ENCODE measurements at places on chromosomes 2 and 18.

- H3K27ac ChIP-seq: no peak overlapping the region
- no peak for DNase-seq
- H3K36me3 ChIP-seq: no peaks in the 10 kb centered on the region
- no peaks in the 10 kb centered on the region for H3K4me1 ChIP-seq
These were observed 310.2 kb upstream of the FIGN start for GRCh38 chr2:164046040-164046439.

DNA sequence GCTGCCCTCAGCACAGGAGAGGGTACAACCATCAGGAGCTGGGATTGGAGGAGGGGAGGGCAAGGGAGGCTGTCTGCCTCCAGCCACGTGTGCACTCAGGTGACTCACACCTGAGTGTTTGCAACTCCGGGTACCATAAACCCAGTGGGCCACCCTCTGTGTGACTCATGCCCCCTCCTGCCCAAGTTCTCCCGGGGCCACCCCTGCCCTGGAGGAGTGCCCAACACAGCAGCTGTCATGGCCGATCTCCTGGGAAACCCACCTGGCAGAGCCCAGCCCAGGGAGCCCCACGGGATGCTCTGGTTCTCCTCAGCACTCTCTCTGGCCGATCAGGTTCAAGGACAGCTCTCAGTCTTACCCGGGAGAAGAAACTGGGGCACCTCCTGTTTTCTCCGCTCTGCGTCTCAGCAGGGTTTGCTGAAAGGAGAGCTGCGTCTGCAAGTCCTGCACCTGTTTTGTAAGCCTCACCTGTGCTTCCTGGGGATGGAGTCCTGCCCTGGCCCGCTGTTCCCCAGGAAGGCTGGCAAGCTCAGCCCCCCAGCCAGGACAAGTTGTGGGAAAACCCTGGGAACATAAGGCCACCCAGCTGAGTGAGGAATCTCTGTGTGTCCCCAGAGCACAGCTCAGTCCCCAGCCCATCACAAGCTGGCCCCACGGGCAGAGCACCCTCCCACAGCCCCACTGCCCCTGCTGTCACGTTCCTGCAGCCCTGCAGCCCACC lies 44.0 kb upstream of the UBE2F start:
- H3K4me1 ChIP-seq: no peaks in the 10 kb centered on the region
- H3K27me3 ChIP-seq: no peaks in the 10 kb centered on the region
- H3K4me3 ChIP-seq: peak overlapping the region; percentile 16
- no peak for DNase-seq
- H3K36me3 ChIP-seq: no peaks in the 10 kb centered on the region

- no peak for DNase-seq
- no peaks in the 10 kb centered on the region for H3K36me3 ChIP-seq
- H3K4me3 ChIP-seq: no peak overlapping the region
- no peaks in the 10 kb centered on the region for H3K4me1 ChIP-seq
- H3K27me3 ChIP-seq: no peaks in the 10 kb centered on the region
- H3K27ac ChIP-seq: no peak overlapping the region
These were observed 130.5 kb upstream of the NOSTRIN start for GRCh38 chr2:168671932-168672331.

GRCh38 chr18:37330173-37330572 lies 235.4 kb downstream of the CELF4 start:
- no peaks in the 10 kb centered on the region for H3K36me3 ChIP-seq
- no peaks in the 10 kb centered on the region for H3K27me3 ChIP-seq
- H3K27ac ChIP-seq: no peak overlapping the region
- no peak for DNase-seq

DNA sequence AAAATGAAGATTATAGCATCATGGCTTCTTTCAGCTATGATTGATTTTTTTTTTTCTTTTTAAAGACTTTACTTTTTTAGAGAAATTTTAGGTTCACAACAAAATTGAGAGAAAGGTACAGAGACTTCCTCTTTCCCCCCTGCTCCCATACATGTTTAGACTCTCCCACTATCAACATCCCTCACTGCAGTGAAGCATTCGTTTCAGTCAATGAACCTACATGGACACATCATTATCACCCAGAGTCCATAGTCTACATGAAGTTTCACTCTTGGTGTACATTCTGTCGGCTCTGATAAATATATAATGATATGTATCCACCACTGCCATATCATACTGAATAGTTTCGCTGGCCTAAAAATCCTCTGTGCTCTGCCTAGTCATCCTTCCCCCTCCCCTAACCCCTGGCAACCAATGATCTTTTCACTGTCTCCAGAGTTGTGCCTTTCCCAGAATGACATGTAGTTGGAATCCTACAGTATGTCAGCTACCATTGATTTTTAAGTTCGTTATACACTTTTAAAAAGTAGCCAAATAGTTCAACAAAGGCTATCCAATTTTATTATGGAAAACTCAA lies 86.8 kb downstream of the GPD2 start:
- no peaks in the 10 kb centered on the region for H3K27me3 ChIP-seq
- no peak overlapping the region for H3K27ac ChIP-seq
- no peak overlapping the region for H3K4me3 ChIP-seq
- DNase-seq: no peak
- H3K4me1 ChIP-seq: no peaks in the 10 kb centered on the region

GRCh38 chr2:124698979-124699565 lies 674.0 kb downstream of the CNTNAP5 start:
- no peaks in the 10 kb centered on the region for H3K4me1 ChIP-seq
- no peaks in the 10 kb centered on the region for H3K27me3 ChIP-seq
- no peak overlapping the region for H3K4me3 ChIP-seq
- H3K36me3 ChIP-seq: no peaks in the 10 kb centered on the region
- H3K27ac ChIP-seq: no peak overlapping the region

GRCh38 chr18:75247611-75248421 lies 37.2 kb downstream of the TSHZ1 start:
- H3K36me3 ChIP-seq: no peaks in the 10 kb centered on the region
- H3K27ac ChIP-seq: no peak overlapping the region
- DNase-seq: no peak
- no peaks in the 10 kb centered on the region for H3K27me3 ChIP-seq
- no peak overlapping the region for H3K4me3 ChIP-seq
- H3K4me1 ChIP-seq: no peaks in the 10 kb centered on the region

DNA sequence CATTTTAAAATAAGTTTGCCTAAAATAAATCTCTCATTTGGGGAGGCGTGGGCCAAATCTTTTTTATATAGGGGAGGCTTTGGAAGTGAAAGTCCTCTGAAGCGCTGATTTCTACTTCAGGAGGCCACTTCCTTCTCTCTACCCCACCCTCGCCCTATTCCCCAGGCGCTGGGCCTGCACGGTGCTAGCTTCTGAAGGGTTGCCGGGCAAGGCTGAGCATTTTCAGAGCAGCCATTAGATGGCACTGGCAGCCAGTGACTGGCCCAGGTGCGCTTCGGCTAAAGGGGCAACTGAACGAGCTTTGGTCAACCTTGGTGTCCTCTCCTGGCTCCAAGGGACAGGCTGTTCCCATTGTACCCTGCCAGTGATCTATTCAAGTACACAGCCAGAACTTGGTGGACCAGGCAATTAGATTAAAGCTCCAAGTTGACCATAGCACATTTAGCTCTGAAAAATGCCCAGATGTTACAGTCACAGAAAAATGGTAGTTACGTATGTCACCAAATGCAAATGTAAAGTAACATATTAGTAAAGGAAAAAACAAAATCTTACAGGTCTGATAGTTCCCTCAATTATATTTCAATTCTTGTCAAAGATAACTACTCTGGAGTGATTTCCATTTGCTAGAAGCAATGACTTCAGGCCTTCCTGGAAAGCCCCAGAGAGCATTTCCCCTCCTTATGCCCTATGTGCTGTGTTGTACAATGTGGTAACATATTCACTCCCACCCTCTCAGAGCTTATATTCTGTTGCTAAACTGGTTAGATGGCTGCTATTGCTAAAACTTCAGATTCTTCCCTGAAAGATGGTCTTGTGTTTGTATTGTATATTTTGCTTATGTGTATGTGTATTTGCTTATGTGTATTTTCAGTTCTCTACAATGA lies 2.1 kb downstream of the POMC start:
- peaks cover 6% of the 10 kb centered on the region for H3K4me1 ChIP-seq
- peak; percentile 50 for DNase-seq
- no peak overlapping the region for H3K27ac ChIP-seq
- H3K36me3 ChIP-seq: no peaks in the 10 kb centered on the region

- H3K36me3 ChIP-seq: no peaks in the 10 kb centered on the region
- H3K4me3 ChIP-seq: no peak overlapping the region
- no peaks in the 10 kb centered on the region for H3K4me1 ChIP-seq
- no peak for DNase-seq
- H3K27me3 ChIP-seq: no peaks in the 10 kb centered on the region
- H3K27ac ChIP-seq: peak overlapping the region; percentile 18
These were observed 108.8 kb upstream of the ITGB6 start for GRCh38 chr2:160308915-160309314.

- H3K27ac ChIP-seq: no peak overlapping the region
- H3K4me3 ChIP-seq: no peak overlapping the region
- no peaks in the 10 kb centered on the region for H3K27me3 ChIP-seq
These were observed 422.8 kb downstream of the SETBP1 start for GRCh38 chr18:45103319-45104048.

- no peak overlapping the region for H3K4me3 ChIP-seq
- H3K36me3 ChIP-seq: peaks cover 1% of the 10 kb centered on the region
- H3K27ac ChIP-seq: no peak overlapping the region
- no peaks in the 10 kb centered on the region for H3K27me3 ChIP-seq
These were observed 202.1 kb downstream of the EIPR1 start for GRCh38 chr2:3175568-3175955.

- H3K36me3 ChIP-seq: no peaks in the 10 kb centered on the region
- peak overlapping the region; percentile 88 for H3K4me3 ChIP-seq
- no peak for DNase-seq
- H3K4me1 ChIP-seq: peaks cover 40% of the 10 kb centered on the region
- H3K27ac ChIP-seq: peak overlapping the region; percentile 98
These were observed 1.2 kb downstream of the MYL12A start for GRCh38 chr18:3248658-3249359.

DNA sequence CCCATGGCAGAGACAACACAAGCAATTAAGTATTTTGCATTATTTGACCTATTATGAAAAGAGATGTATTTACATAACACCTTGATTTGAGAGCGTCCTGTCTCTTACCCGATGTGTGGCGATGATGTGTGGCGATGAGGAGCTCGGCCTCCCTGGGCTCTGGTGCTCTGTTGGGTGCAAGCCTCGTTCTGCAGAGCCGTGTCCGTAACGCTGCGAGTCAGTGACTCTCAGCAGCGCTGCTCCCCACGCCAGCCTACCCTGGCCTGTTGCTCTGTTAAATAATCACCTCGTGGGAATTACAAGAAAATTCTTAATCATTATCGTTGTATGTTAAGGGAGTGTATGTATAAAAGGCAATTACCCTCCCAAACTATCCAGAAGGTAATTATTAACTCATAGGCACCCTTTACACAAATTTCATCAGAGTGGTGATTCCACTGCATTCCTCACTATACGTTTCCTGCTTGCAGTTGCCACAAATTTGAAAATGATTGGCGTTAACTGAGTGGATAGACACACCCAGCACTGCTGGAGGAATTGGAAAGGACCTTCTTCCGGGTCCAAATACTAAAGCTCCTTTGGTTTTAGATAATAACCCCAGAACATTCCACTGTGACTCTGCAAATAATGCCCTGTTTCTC lies 52.0 kb upstream of the NFATC1 start:
- H3K4me3 ChIP-seq: peak overlapping the region; percentile 22
- peaks cover 4% of the 10 kb centered on the region for H3K4me1 ChIP-seq
- DNase-seq: peak; percentile 30
- peak overlapping the region; percentile 53 for H3K27ac ChIP-seq
- peaks cover 4% of the 10 kb centered on the region for H3K36me3 ChIP-seq
- no peaks in the 10 kb centered on the region for H3K27me3 ChIP-seq

- H3K36me3 ChIP-seq: no peaks in the 10 kb centered on the region
- peak; percentile 86 for DNase-seq
- H3K4me3 ChIP-seq: no peak overlapping the region
- H3K4me1 ChIP-seq: peaks cover 36% of the 10 kb centered on the region
- no peaks in the 10 kb centered on the region for H3K27me3 ChIP-seq
- peak overlapping the region; percentile 63 for H3K27ac ChIP-seq
These were observed 79.0 kb downstream of the ALPK2 start for GRCh38 chr18:58549814-58550339.

- H3K36me3 ChIP-seq: no peaks in the 10 kb centered on the region
- no peaks in the 10 kb centered on the region for H3K27me3 ChIP-seq
- no peak overlapping the region for H3K4me3 ChIP-seq
These were observed 36.4 kb downstream of the CCDC150 start for GRCh38 chr2:196675963-196676362.

DNA sequence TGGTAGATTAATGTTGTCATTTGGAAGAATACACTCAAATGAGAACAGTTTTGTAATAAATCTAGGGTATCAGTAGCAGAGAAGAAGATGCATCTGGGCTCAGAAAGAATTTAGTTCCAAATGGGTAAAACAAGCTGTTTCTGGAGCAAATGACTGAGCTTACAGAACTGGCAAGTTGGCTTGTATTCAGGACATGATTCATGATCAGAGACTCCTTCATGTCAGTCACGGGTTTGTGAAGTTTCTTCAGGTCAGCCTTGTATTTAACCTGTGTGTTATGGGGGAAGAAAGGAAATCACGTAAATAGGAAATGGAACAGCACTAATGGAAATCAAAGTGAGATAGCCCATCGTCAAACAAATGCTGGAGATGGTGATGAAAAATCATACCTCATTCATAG lies 109.1 kb downstream of the RIF1 start:
- no peak for DNase-seq
- no peaks in the 10 kb centered on the region for H3K36me3 ChIP-seq
- H3K4me1 ChIP-seq: peaks cover 3% of the 10 kb centered on the region
- no peak overlapping the region for H3K4me3 ChIP-seq
- H3K27ac ChIP-seq: no peak overlapping the region
- no peaks in the 10 kb centered on the region for H3K27me3 ChIP-seq

DNA sequence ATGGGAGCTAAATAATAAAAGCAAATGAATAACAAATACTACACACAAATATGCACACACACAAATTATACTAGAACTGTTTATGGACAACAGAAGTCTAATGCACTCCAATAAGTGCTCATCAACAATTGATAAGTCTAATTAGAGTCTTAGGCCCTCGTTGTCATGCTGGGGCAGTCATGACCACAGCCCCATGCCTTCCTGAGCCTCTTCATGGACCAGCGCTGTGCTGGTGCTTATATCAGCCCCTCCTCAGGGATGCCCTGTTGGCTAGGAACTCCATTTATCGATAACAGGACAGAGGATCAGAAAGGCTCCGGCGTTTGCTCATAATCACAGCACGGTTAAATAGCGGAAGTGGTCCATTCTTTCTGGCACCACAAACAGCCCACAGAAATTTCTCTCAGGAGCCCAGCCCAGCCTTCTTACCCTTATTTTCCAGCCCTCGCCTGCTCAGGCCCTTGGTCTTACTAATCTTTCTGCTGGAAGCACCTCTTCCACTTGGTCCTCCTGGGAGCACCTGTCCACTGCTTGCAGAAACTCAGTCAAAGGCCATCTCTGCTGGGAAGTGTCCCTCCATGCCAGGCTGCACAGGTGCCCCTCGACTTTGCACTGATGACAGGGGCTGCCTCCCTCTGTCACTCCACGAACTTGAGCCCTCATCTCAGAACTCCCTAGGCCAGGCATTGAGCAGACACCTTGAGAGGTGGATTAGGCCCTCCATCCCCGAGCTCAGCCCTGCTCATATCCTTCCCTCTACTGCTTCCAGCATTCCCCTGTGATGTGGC lies 500.2 kb upstream of the HS6ST1 start:
- no peak overlapping the region for H3K27ac ChIP-seq
- no peak overlapping the region for H3K4me3 ChIP-seq
- DNase-seq: no peak
- no peaks in the 10 kb centered on the region for H3K27me3 ChIP-seq

- H3K4me3 ChIP-seq: no peak overlapping the region
- no peaks in the 10 kb centered on the region for H3K4me1 ChIP-seq
- H3K27me3 ChIP-seq: no peaks in the 10 kb centered on the region
- H3K36me3 ChIP-seq: no peaks in the 10 kb centered on the region
- DNase-seq: no peak
These were observed 5.3 kb downstream of the TPO start for GRCh38 chr2:1418566-1418965.

Measured in Caco-2 (cell line).